Activated T-helper 2 cell treated with anti-CD3 and anti-CD28 coated beads, Interferon-gamma antibody, Interleukin-2, Interleukin-4, amounts not matched to agents 10 μg/mL and 5 μg/mL and 100 μg/mL, durations not matched to agents 14 hours and 24 hours and 36 hours (primary cell): ENCODE measurements at places on chromosomes 2 and 18. TPM values are rescaled to one million over a fixed set of nuclear protein-coding genes. Genes with fewer than 3 reads are reported as not detected.
A peak's percentile ranks its signal among the peaks of the same experiment; 100 is the strongest.

Gene ANKRD30BL
- total RNA-seq = not detected in 2 replicates

Gene WDR75
- total RNA-seq = 90.7 and 94.4 TPM in 2 replicates

Gene ADNP2
- total RNA-seq = 28.1 and 28.9 TPM in 2 replicates

Gene MFSD2B
- 0.14 TPM in 1 of 2 replicates, not detected in the other for total RNA-seq

Gene GLI2
- 0.07 TPM in 1 of 2 replicates, not detected in the other for total RNA-seq

Gene AQP12A
- not detected in 2 replicates for total RNA-seq

Gene IL36RN
- total RNA-seq = not detected in 2 replicates

Gene PTH2R
- 0.07 and 0.14 TPM in 2 replicates for total RNA-seq

GRCh38 chr2:163405298-163405697 is 330.5 kb downstream of the FIGN start:
- H3K27me3 ChIP-seq = no peaks in the 10 kb centered on the region
- H3K27ac ChIP-seq = no peak overlapping the region

GRCh38 chr2:226738821-226739544 is 60.6 kb downstream of the IRS1 start:
- peaks cover 12% of the 10 kb centered on the region for H3K27me3 ChIP-seq
- no peak overlapping the region for H3K4me3 ChIP-seq
- no peak overlapping the region for H3K27ac ChIP-seq

- DNase-seq = no peak
- no peak overlapping the region for H3K4me3 ChIP-seq
- no peaks in the 10 kb centered on the region for H3K4me1 ChIP-seq
- H3K36me3 ChIP-seq = no peaks in the 10 kb centered on the region
- no peak overlapping the region for H3K27ac ChIP-seq
Observed at GRCh38 chr18:29430416-29430815, 1253.5 kb upstream of the CDH2 start.

GRCh38 chr2:98293030-98293429 is 53.2 kb upstream of the CNGA3 start:
- H3K27me3 ChIP-seq = peaks cover 2% of the 10 kb centered on the region
- H3K27ac ChIP-seq = no peak overlapping the region
- no peak overlapping the region for H3K4me3 ChIP-seq
- H3K36me3 ChIP-seq = no peaks in the 10 kb centered on the region
- H3K4me1 ChIP-seq = no peaks in the 10 kb centered on the region
- DNase-seq = no peak

GRCh38 chr18:54883816-54884604 is 55.7 kb downstream of the RAB27B start:
- peaks cover 5% of the 10 kb centered on the region for H3K27me3 ChIP-seq
- H3K4me1 ChIP-seq = no peaks in the 10 kb centered on the region
- peaks cover 4% of the 10 kb centered on the region for H3K36me3 ChIP-seq
- DNase-seq = no peak
- no peak overlapping the region for H3K27ac ChIP-seq

DNA sequence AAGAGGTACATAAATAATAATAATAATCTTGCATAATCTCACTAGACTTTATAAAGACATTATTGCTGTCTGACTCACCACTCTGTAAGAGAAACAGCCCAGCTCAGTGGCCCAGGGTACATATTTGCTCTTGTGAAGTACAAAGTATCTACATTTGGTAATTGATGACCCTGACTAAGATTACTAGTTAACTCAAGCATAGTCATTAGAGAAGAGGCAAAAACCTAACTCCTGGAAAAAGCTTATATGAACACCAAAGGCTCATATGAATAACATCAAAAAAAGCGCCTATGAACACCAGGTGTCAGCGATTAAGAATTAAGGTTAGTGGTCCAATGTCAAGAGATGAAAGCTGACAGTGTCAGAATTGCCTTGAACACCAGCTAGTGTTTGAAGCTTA is 38.4 kb downstream of the RAD51AP2 start:
- H3K4me1 ChIP-seq = no peaks in the 10 kb centered on the region
- H3K27ac ChIP-seq = no peak overlapping the region
- H3K27me3 ChIP-seq = no peaks in the 10 kb centered on the region
- no peaks in the 10 kb centered on the region for H3K36me3 ChIP-seq
- no peak for DNase-seq

DNA sequence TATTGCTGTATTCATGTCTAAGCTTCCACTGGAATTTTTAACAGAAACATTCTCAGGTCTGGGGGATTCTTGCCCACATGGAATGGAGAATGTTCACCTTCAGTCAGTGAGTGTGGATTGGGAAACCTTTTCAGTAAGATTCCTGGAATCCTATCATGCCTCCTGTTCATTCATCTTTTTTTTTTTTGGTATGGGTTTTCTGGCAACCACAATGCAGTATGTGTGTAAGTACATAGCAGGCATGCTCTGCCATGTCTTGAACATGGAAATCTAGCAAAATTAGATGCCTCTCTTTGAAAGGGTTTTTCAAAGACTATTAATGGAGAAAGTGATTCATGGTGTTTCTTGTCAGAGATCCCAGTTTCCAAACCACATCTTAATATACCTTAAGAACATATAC is 176.5 kb downstream of the LTBP1 start:
- peaks cover 4% of the 10 kb centered on the region for H3K4me1 ChIP-seq
- no peak overlapping the region for H3K4me3 ChIP-seq
- H3K36me3 ChIP-seq = no peaks in the 10 kb centered on the region
- H3K27ac ChIP-seq = no peak overlapping the region
- DNase-seq = no peak
- H3K27me3 ChIP-seq = peaks cover 12% of the 10 kb centered on the region

- peak overlapping the region; percentile 25 for H3K27ac ChIP-seq
- H3K27me3 ChIP-seq = no peaks in the 10 kb centered on the region
- DNase-seq = no peak
- peaks cover 61% of the 10 kb centered on the region for H3K36me3 ChIP-seq
Observed at GRCh38 chr2:73856214-73856613, 27.5 kb downstream of the STAMBP start.

DNA sequence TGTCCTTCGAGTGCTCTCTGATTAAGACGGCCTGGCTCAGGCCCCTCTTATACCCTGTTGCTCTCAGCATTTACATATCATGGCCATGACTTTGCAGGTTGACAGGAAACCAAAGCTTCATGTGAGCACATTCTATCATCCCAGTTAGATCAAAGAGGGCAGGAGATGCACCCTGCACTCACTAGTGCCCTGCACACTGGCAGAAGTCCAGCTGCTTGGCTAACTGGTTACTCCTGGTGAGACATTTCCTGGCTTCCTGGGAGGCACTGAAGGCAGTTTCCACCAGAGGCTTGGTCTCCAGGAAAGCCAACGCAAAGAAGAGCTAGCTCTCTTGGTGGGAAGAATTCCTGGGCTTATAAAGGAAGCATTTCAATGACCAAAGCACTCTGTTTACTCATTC is 66.3 kb downstream of the LIPG start:
- H3K27me3 ChIP-seq = peaks cover 4% of the 10 kb centered on the region
- no peak overlapping the region for H3K27ac ChIP-seq
- DNase-seq = no peak
- no peaks in the 10 kb centered on the region for H3K36me3 ChIP-seq
- H3K4me3 ChIP-seq = no peak overlapping the region

DNA sequence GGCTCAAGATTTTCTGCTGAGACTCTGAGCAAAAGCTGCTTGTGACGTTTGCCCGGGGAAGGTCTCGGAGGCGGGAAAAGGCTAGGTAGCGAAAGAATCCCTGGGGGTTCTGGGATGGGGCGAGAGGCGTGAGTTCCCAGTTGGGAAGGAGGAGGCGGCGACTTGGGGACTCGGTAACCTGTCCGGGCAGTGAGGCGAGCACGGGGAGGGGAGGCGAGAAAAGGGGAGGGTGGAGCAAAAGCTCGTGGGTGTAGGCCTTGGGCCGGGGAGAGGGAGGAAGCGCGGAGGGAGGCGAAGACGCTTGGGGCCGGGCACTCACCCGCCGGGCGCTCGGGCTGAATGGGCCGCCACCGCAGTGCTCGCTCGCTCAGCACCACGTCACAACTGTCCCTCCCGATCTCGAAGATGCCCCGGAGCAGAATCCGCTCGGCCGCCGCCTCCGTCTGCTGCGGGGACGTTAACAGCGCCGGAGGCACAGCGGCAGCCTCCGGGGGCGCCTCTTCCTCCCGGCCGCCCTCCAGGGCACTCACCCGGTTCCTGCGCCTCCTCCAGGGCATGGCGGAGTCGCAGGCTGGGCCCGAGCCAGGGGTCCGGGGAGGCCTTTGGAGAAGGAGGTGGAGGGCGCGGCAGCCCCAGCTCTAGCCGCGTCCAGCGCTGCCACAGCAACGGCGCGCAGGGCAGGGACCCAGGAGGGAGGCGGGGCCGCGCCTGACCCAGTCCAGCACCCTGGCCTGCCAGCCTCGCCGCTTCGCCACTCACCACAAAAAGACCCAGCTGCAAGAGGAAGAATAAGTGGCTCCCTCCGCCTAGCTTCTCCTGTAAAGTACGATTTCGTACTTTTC is at the start of gene CERKL:
Gene CERKL, minus strand, starts transcription at position 656 of the 842 bp plus-strand sequence. Its CDS starts 99 bp downstream, at position 557.
- no peaks in the 10 kb centered on the region for H3K36me3 ChIP-seq
- peaks cover 9% of the 10 kb centered on the region for H3K4me1 ChIP-seq
- DNase-seq = no peak
- peaks cover 65% of the 10 kb centered on the region for H3K27me3 ChIP-seq

DNA sequence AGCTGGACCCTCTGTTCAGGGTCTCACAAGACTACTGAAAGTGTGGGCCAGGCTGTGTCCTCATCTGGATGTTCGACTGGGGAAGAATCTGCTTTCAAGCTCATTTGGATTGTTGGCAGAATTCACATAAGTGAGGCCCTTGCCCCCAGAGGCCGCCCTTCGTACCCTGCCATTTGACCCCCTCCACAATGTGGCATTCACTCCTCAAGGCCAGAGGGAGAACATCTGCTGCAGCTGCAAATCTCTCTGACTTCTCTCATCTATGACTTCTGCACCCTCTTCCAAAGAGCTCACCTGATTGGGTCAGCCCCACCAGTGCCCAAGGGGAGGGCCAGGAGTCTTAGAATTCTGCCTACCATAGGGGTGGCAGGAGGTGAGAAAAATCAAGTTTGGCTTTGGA is 3.9 kb upstream of the CNDP2 start:
- peaks cover 18% of the 10 kb centered on the region for H3K27me3 ChIP-seq
- no peak overlapping the region for H3K27ac ChIP-seq
- DNase-seq = no peak
- H3K36me3 ChIP-seq = peaks cover 5% of the 10 kb centered on the region
- H3K4me1 ChIP-seq = peaks cover 9% of the 10 kb centered on the region
- no peak overlapping the region for H3K4me3 ChIP-seq

DNA sequence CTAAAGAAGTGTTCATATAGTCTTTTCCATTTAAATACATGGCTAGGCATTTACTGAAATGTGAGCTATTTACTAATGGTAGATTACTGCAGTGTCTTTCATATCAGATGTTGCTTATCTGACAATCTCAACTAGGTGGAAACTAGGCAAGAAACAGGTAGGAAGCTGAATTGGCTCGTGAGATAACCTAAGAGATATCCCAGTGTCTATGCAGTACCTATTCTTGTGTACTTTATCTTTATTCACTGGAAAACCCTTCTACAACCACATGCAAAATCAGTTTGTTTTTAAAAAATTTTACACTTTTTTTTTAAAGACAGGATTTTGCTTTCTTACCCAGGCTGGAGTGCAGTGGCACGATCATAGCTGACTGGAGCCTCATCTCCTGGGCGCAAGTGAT is 63.8 kb downstream of the PLCL1 start:
- peaks cover 48% of the 10 kb centered on the region for H3K4me1 ChIP-seq
- no peaks in the 10 kb centered on the region for H3K36me3 ChIP-seq
- H3K27me3 ChIP-seq = no peaks in the 10 kb centered on the region
- no peak overlapping the region for H3K4me3 ChIP-seq
- no peak for DNase-seq

DNA sequence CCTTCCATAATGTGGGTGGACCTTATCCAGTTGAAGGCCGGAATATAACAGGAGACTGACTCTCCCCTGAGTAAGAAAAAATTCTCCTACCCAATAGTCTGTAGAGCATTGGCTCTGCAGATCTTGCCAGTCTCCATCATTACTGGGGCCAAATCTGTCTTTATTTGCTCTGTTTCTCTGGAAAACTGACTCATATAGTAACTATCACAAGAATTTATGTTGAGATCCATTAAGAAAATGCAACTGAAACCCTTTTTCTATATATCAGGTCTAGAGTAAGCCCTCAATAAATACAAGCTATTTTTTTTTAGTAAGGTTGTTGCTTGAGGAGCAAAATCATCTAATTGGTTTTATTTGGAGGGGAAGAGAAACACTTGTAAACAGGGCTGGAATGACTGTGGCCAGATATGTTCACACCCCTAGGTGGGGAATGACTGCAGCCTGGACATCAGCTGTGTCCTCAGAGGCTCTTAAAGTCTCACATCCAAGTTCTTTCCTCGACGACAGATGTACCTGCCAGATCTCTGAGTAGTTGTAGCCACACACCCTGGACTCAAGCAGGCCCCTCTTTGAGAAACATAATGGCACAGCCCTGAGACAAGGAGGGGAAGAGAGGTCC is 339.7 kb downstream of the TNS1 start:
- no peak overlapping the region for H3K4me3 ChIP-seq
- no peak overlapping the region for H3K27ac ChIP-seq
- peaks cover 19% of the 10 kb centered on the region for H3K4me1 ChIP-seq
- H3K36me3 ChIP-seq = no peaks in the 10 kb centered on the region

GRCh38 chr2:105235388-105236059 is 6.0 kb upstream of the GPR45 start:
- H3K4me3 ChIP-seq = no peak overlapping the region
- DNase-seq = peak; percentile 43
- H3K27ac ChIP-seq = no peak overlapping the region
- H3K4me1 ChIP-seq = no peaks in the 10 kb centered on the region

GRCh38 chr2:24707143-24707542 is 86.0 kb downstream of the PTRHD1 start:
- peaks cover 17% of the 10 kb centered on the region for H3K36me3 ChIP-seq
- H3K4me3 ChIP-seq = no peak overlapping the region
- DNase-seq = no peak
- no peaks in the 10 kb centered on the region for H3K27me3 ChIP-seq

- peaks cover 28% of the 10 kb centered on the region for H3K27me3 ChIP-seq
- H3K4me1 ChIP-seq = peaks cover 7% of the 10 kb centered on the region
- H3K36me3 ChIP-seq = no peaks in the 10 kb centered on the region
- H3K4me3 ChIP-seq = no peak overlapping the region
- H3K27ac ChIP-seq = no peak overlapping the region
Observed at GRCh38 chr2:104656571-104657163, 197.2 kb upstream of the POU3F3 start.

DNA sequence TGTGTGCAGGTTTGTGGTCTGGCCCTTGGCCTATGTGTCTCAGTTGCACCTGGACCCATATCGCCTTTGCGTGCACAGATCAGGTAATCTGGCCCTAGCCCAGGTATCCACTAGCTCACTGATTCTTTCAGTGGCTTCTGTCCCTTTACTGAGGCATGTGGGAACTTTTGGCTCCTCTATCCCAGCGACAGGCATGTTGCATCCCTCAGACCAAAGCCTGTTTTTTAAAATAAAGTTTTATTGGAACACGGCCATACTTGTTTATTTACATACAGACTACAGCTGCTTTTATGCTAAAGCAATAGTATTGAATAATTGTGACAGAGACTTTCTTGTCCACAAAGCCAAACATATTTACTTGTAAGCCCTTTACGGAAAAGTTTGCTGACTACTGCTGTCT is 39.9 kb upstream of the UPP2 start:
- no peak overlapping the region for H3K4me3 ChIP-seq
- H3K4me1 ChIP-seq = no peaks in the 10 kb centered on the region
- H3K27me3 ChIP-seq = peaks cover 1% of the 10 kb centered on the region
- no peaks in the 10 kb centered on the region for H3K36me3 ChIP-seq
- no peak overlapping the region for H3K27ac ChIP-seq
